ENCODE measurements at places on chromosomes 2 and 18. TPM values are rescaled to one million over a fixed set of nuclear protein-coding genes. Genes with fewer than 3 reads are reported as not detected.

NT5DC4 gene
- total RNA-seq = not detected

NAT8 gene
- total RNA-seq = not detected

- no peaks in the 10 kb centered on the region for H3K4me1 ChIP-seq
- no peaks in the 10 kb centered on the region for H3K36me3 ChIP-seq
- H3K27ac ChIP-seq = no peak overlapping the region
- H3K27me3 ChIP-seq = no peaks in the 10 kb centered on the region
Measured at GRCh38 chr2:101790857-101791256, 93.3 kb downstream of the MAP4K4 start.

GRCh38 chr2:160261732-160262131 lies 61.7 kb upstream of the ITGB6 start:
- no peak for DNase-seq
- no peaks in the 10 kb centered on the region for H3K27me3 ChIP-seq
- H3K27ac ChIP-seq = no peak overlapping the region
- no peak overlapping the region for H3K4me3 ChIP-seq

DNA sequence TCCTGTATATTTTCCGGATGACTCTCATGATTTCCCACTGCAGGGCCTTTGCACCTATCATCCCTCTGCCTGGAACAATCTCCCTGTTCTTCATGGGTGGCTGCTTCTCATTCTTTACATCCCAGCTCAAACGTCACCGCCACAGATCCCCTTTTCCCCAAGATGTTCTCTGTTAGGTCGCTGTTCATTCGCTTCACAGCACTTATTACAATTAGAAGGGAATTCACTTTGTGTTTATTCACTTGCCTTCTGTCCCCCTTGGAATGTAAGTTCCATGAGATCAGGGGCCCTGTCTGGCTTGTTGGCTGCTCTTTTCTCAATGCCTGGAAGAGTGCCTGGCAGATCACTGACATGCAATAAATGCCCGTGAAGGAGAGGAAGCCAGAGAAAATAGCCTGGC lies 106.7 kb downstream of the FOXI3 start:
- H3K27ac ChIP-seq = no peak overlapping the region
- H3K4me3 ChIP-seq = no peak overlapping the region
- no peak for DNase-seq
- no peaks in the 10 kb centered on the region for H3K36me3 ChIP-seq
- H3K27me3 ChIP-seq = peaks cover 2% of the 10 kb centered on the region
- peaks cover 4% of the 10 kb centered on the region for H3K4me1 ChIP-seq

DNA sequence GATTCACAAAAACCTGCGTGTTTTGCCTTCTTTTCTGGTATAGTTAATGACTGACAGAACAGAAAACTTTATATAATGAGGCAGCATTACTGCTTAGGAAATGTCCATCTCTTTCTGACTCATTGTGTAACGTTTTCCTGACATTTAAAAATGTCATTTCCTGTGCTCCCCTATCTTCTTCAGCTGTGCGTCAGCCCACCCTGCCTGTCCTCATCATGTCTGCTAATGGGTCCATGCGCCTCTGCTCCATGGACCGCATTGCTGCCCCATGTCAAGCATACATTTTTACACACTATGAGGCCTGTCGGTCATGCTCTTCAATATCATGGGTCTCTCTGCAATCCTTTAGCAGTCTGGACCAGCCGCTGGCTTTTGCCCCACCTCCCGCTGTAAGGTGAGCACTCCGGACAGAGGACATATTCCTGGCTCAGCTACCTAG lies 234.3 kb downstream of the CDCA7 start:
- H3K4me3 ChIP-seq = no peak overlapping the region
- peaks cover 19% of the 10 kb centered on the region for H3K4me1 ChIP-seq
- DNase-seq = no peak
- H3K36me3 ChIP-seq = no peaks in the 10 kb centered on the region
- peak overlapping the region; percentile 62 for H3K27ac ChIP-seq

DNA sequence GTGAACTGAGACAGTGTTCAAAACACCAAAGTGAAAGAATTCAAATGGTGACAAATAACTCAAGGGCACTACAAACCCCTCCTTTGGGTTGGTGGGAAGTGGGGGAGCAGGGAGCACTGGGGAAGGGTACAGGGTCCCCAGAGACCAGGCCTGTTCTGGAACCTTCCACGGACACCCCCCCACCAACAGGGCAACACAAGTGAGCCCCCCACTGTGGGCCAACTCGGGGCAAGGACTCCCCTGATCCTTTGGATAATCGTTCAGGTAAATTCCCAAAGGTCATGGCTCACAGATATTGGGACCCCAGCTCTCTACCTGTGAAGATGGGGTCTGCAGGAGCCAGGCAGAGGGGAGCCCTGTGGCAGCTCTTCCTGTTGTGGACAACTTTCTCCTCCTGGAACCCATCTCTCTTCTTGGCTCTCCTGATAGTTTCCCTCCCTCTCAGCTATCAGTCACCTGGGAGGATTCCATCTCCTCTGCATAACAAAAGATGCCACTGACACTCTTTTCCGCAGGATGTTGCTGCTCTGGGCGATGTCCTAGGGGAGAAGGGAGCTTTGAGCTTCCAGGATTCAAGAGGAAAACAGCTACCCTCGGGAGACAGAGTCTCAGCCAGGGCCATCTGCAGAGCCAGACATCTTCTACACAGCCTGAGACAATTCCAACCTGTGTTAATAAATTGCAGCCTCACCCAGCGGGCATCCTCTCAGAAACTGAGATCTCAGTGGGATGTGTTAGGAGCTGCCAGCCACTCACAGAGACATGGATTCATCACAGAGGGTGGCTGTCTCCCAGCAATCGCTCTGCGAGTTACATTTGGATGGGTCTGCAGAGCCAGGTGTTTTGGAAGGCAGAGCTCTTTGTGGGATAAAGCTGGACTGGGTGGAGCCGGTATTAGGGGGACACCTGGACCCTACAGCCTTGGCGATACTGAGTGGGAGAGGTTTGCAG lies 35.4 kb downstream of the MBP start:
- H3K27me3 ChIP-seq = no peaks in the 10 kb centered on the region
- no peak overlapping the region for H3K4me3 ChIP-seq
- DNase-seq = no peak
- H3K4me1 ChIP-seq = peaks cover 61% of the 10 kb centered on the region
- no peaks in the 10 kb centered on the region for H3K36me3 ChIP-seq

DNA sequence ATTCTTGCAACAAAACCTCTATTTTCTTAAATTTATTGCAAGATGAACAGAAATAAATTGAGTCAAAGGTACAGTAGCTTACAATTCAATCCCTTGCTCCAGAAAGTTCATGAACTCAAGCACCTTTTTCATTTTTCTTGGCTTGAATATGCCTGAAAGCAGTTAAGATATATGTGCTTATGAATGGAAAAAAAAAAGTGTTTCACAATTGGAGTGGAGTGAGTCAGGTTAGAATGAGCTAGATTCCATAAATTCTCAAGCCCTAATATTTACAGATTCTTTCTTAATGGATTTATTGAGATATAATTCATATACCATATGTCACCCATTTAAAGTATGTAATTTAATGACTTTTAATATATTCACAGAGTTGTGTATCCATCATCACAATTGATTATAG lies 39.6 kb upstream of the NEMP2 start:
- no peak for DNase-seq
- H3K4me1 ChIP-seq = no peaks in the 10 kb centered on the region
- no peak overlapping the region for H3K4me3 ChIP-seq
- no peaks in the 10 kb centered on the region for H3K36me3 ChIP-seq

DNA sequence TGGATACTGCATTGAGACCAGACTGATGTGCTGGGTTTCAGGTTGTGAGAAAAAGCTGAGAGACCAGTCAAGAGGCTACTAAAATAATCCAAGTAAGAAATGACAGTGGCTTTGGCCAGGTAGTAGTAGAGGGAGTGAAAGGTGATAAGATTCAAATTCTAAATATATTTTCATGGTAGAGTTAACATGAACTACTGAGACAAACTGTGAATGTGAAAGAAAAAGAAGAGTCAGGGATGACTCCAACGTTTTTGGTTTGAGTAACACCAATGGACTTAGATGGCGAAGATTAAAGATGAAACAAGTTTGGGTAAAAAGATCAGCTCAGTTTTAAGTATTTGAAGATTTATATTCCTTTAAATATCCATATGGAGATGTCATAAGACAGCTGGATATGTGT lies 209.4 kb downstream of the ZEB2 start:
- no peaks in the 10 kb centered on the region for H3K27me3 ChIP-seq
- H3K4me3 ChIP-seq = no peak overlapping the region
- H3K4me1 ChIP-seq = no peaks in the 10 kb centered on the region
- no peak for DNase-seq
- H3K36me3 ChIP-seq = no peaks in the 10 kb centered on the region
- H3K27ac ChIP-seq = no peak overlapping the region

DNA sequence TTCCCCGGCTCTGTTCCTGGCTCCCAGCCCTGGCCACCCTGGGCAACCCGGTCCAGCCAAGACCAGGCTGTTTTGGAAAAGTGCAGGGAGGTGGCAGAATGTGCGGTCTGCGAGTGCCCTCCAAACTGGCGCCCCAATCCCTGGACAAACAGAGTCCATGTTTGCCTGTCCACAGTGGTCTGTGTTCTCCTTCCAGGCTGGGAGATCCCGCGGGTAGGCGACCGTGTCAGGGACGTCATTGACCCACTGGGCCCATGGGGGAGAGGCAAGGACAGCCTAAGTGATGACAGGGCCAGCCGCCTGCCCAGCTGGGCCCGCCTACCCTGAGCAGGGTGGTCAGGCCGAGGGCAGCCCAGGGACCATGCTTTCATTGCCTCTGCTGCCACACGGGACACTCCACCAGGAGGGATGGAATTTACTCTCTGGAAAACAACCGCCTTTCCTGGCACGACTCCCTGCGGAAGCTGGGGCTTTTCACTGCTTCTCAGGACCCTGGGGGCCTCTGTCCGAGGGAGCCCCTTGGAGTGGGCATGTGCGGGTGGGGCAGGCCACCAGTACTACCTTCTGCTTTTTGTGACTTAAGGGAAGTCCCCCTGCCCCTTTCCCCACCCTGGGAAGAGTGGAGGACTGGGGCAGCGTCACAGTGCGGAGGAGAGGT lies 20.1 kb downstream of the CYP26B1 start:
- no peak overlapping the region for H3K27ac ChIP-seq
- peaks cover 4% of the 10 kb centered on the region for H3K27me3 ChIP-seq
- no peak overlapping the region for H3K4me3 ChIP-seq
- DNase-seq = no peak

GRCh38 chr2:130251535-130251872 lies 53.3 kb upstream of the TUBA3E start:
- H3K4me1 ChIP-seq = no peaks in the 10 kb centered on the region
- no peaks in the 10 kb centered on the region for H3K36me3 ChIP-seq
- H3K27me3 ChIP-seq = no peaks in the 10 kb centered on the region
- DNase-seq = no peak

DNA sequence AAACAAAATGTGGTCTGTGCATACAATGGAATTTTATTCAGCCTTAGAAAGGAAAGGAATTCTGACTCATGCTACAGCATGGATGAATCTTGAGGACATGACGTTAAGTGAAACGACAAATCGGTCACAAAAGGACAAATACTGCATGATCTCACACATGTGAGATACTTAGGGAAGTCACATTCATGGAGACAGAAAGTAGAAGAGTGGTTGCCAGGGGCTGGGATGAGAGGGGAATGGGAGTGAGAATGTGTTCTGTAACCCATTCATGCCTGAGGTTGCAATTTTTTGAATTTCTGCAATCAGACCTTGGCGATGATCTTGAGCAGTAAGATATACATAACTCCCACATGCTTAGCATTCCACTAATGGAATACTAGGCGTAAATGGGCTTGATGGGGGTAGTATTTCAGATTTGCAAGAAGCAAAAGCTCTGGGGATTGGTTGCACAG lies 22.0 kb downstream of the FHL2 start:
- H3K36me3 ChIP-seq = peaks cover 37% of the 10 kb centered on the region
- H3K4me3 ChIP-seq = no peak overlapping the region
- H3K4me1 ChIP-seq = peaks cover 99% of the 10 kb centered on the region

DNA sequence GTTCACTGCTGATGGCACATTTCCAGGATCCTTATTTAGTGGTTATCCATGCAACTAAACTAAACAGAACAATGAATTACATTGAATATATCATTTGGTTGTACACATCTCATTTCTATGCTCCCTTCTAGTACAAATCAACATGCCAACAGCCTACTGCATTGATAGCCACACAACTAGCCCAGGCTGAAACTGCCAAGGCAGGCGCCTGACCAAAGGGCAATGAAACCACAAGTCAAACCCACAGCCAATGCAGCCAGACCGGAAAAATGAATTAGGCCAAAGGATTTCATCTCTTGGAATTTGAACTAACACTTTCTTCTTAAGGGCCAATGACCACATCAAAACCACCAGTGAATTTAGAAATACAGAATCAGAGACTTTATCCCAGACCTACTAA lies 196.4 kb downstream of the NOL4 start:
- no peak for DNase-seq
- no peaks in the 10 kb centered on the region for H3K27me3 ChIP-seq
- H3K4me1 ChIP-seq = no peaks in the 10 kb centered on the region
- H3K4me3 ChIP-seq = no peak overlapping the region
- H3K36me3 ChIP-seq = no peaks in the 10 kb centered on the region

- no peak overlapping the region for H3K4me3 ChIP-seq
- peaks cover 27% of the 10 kb centered on the region for H3K4me1 ChIP-seq
- no peaks in the 10 kb centered on the region for H3K27me3 ChIP-seq
Measured at GRCh38 chr2:231413921-231414476, 18.5 kb downstream of the B3GNT7 start.

GRCh38 chr2:64860276-64860885 lies 128.8 kb upstream of the SLC1A4 start:
- H3K4me3 ChIP-seq = no peak overlapping the region
- peaks cover 45% of the 10 kb centered on the region for H3K4me1 ChIP-seq
- no peaks in the 10 kb centered on the region for H3K36me3 ChIP-seq

DNA sequence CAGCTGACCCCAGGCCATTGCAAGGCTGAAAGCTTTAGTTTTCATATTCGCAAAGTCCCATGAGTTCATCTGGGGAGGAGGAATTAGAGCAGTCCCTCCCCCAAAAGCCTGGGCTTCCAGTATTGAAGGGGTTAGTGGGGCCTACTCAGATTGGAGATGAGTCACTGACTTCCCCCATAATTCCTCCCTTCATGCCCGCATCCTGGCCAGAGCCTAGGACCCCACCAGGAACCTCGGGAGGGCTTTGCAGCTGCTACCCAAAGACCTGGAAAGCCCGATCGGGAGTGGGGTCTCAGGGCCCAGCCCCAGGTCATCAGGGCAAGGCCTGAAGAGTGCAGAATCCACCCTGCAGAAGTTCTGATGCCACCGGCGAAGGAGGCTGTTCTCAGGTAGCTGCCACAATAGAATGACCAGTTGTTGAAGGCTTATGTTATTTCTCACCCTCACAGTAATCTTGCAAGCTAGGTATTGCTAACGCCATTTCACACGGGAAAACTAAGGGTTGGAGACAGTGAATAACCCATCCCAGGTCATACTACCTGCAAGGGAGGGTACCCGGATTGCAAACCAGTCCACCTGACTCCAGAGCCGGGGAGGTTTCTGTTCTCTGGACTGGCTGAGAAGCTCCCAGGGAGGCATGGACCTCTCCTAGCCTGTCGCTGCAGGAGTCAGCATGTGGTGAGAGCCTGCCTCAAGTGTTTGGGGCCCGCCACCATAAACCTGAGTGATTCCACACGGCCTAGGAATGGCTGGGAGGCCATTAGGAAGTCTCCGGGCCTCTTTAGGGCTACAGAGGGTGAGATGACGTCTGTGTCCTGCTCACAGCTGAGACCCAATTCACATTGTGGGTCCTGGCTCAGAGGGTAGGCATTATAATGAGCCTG lies 5.8 kb upstream of the ARID5A start:
- H3K4me1 ChIP-seq = peaks cover 56% of the 10 kb centered on the region
- no peaks in the 10 kb centered on the region for H3K27me3 ChIP-seq
- no peak overlapping the region for H3K27ac ChIP-seq
- DNase-seq = no peak
- no peak overlapping the region for H3K4me3 ChIP-seq
